ENCODE measurements at places on chromosomes 1 and 21. TPM values are rescaled to one million over a fixed set of nuclear protein-coding genes. Genes with fewer than 3 reads are reported as not detected.

GRCh38 chr1:218969006-218969405, 204.7 kb upstream of the LYPLAL1 start:
- no peak for DNase-seq

The ALG14 gene
- total RNA-seq, result 3.1 TPM

The AK5 gene
- total RNA-seq, result 0.56 TPM

GRCh38 chr1:204961765-204962419, 81.1 kb upstream of the CNTN2 start:
- DNase-seq, result no peak

GRCh38 chr1:229570891-229571516, 12.5 kb upstream of the ABCB10 start:
- DNase-seq, result no peak

DNA sequence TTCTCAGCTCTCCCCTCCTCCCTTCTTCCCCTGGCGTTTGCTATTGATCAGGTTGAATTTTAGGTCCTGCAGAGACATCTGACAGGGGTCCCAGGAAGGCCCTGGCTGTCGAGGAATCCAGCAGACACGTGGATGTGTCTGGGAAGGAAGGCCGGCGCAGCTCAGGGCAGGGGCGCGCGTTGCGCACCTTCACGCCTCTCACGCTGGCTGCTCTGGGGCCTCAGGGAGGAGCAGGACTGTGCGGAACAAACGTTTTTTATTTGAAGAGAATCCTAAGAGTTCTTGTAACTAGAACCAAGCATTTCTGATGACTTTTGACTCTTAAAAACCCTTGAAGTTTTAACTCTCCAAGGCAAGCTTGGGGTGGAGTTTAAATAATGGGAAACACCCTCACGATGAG, 54.2 kb downstream of the SLC37A1 start:
- no peak for DNase-seq

The SMIM11 gene
- total RNA-seq, result 18.9 TPM

- no peak for DNase-seq
Measured at GRCh38 chr1:218878369-218878768, 295.3 kb upstream of the LYPLAL1 start.

GRCh38 chr1:163821679-163822078, 499.9 kb downstream of the NUF2 start:
- DNase-seq, result no peak

The SLC37A1 gene
- total RNA-seq, result 36.9 TPM

The SLC9C2 gene
- total RNA-seq, result not detected

DNA sequence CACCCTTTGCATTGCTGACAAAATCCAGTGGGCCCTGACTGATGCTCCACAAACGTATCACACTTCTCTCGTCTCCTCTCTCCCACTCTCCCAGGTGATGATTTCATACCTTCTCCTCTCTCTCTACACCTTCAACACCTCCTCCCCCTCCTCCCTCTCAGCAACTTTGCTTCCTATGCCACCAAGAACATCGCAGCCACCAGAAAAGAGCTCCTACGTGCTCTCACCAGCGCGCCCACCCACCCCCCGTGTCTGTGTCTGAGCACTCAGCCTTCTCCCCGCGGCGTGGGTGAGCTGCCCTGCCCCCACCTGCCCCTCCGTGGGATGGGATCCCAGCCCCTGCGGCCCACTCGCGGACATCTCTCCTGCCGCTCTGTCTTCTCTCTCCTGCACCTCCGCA, 55.1 kb upstream of the COX20 start:
- no peak for DNase-seq

DNA sequence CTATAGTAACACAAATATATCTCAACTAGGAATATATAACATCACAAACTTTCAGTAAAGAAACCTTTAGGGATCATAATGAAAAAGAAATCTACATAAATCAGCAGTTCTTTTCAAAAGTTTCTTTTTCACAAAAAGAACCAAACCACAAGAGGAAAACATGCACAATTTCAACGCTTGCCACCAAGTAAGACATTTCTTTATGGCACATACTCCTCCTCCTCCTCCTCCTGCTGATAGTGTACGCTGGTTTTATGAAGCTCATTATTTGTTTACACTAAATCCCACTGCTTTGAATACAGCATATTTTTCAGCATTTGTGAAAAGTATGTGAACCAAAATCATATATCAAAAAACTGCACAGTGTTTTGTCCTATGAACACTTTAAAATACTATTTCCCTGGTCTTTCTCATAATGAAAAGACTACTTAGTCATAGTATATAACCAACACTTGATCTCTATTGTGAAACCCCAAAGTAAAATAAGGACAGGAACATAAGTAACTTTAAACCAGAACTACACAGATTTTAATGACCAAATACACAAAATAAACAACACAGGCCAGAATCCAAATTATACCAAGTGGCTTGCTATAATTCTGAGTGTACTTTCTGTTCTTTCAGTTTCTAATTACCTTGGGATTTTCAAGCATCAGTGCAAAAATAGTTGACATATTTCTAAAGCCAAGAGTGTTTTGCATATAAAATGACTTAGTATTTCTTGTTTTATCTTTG, 184.2 kb downstream of the EIF4G3 start:
- no peak for DNase-seq

DNA sequence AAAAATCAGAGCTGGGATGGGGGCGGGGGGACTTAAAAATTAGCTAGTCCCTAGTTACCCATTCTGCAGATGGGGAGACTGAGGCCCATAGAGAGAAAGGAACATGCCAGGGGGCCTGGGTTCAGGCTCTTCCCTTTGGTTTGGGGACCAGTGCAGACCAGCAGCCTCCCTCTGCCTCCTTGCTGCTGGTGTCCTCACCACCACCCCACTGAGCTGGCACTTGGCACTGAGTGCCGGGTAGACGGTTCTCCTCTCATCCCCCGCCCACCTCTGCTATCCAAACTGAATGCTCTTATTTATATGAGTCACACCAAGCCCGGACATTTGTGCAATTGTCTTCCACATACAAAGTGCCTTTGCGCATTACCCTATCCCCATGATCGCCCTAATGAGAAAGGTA, 39.2 kb downstream of the CAMK2N1 start:
- no peak for DNase-seq

The CYB561D1 gene
- 11.1 TPM for total RNA-seq

DNA sequence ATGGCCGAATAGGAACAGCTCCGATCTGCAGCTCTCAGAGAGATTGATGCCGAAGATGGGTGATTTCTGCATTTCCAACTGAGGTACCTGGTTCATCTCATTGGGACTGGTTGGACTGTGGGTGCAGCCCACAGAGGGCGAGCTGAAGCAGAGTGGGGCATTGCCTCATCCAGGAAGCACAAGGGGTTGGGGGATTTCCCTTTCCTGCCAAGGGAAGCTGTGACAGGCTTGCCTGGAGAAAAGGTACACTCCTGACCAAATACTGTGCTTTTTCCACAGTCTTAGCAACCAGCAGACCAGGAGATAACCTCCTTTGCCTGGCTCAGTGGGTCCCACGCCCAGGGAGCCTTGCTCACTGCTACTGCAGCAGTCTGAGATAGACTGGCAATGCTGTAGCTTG, 66.9 kb downstream of the HSD3B1 start:
- no peak for DNase-seq

DNA sequence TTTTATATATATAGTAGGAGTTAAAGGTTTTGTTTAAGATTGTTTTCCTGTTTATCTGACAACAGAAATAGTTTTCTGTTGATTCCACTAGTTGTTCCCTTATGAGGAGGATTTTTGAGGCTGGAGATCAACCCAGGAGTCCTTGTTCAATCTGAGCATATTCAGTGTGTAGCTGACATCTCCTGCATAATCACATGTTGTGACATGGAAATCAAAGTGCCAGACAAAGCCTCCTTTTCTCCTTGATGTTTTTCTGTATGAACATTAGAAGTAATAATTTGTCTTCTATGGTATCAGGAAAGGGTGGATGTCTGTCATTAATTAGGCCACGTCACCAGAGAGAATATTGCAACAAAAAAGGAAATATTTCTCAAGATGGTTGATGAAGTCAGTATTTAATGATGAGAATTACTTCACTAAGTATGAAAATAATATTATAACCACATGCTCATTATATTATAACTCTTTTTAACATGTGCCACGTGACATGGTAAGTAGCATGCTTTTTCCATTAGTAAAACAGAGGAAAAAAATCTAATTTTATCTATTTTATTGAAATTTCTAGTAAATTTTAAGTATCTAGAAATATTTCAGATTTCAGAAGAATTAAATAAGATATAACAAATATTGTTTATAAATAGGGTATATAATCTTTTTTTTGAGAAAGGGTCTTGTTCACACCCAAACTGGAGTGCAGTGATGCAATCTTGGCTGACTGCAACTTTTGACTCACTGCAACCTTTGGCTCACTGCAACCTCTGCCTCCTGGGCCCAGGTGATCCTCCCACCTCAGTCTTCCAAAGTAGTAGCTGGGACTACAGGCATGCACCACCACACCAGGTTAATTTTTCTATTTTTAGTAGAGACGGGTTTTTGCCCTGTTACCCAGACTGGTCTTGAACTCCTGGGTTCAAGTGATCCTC, 223.5 kb downstream of the HMCN1 start:
- no peak for DNase-seq

- DNase-seq, result peak; percentile 59
Measured at GRCh38 chr1:19096036-19096833, 113.8 kb downstream of the UBR4 start.

DNA sequence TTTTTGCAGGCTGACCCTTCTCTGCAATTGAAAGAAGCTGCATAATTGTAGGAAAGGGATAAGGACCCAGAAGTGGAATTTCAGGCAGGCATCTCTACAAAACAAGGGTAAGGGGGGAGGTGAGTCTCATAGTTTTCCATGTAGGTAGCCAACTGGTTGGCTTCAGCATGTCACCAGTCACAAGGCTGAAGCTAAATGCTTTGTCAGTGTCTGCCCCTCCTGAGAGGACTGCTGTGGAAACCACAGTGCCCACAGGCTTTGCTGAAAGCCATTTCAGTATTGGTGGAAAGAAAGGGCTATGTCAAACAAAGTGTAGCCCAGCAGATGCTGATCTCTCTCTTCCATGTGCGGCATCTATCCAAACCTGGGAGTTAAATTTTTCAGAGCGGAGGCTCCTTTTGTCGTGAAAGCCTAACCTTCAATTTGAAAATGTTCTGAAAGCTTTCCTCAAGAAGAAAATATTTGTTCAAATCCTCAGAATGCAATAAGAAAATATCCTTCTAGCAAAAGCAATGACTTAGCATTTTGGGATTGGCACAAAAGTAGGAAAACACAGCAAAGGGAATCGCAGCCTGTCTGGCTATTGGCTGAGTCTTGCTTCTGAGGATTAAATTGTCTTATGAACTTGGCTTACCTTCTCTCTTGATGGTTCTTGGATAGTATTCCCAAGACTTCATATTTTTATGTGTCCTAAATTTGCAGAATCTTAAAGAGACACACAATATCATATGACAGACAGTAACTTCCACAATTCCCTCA, 591.7 kb downstream of the PLPP3 start:
- DNase-seq, result peak; percentile 6

DNA sequence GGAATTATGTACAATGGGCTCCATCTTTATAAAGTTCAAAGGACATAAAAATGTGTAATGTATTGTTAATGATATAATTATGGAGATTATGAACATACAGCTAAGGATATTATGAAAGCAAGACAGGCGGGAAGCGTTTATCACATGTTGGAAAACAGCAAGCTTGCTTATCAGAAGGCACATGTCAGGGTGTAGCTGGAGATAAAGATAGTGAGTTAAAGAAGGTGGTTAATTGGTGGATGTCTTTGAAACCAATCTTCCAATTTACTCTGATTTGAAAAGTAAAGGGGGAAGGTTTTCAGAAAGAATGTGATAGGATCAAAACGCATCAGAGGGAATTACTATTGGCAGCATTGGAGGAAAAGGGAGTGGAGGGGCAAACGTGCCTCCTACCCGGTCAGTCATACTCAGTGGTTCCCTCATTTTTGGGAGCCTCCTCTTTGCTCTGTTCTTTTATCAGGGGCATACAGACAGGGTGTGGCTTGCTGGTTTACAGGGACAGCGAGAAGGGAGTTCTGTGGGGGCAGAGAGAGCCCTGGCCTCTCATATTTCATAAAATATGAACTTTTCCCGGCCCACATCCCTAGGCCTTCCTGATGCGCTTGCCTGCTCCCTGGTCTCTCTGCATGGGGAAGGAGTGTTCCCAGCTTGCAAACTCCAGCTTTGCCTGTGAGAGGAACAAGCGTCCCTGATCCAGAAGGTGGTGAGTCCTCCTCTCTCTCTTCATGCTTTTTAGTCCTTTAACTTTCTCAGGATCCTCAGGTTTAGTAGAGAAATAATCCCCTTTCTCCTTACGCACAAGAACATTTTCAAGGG, 8.0 kb upstream of the SVBP start:
- no peak for DNase-seq

DNA sequence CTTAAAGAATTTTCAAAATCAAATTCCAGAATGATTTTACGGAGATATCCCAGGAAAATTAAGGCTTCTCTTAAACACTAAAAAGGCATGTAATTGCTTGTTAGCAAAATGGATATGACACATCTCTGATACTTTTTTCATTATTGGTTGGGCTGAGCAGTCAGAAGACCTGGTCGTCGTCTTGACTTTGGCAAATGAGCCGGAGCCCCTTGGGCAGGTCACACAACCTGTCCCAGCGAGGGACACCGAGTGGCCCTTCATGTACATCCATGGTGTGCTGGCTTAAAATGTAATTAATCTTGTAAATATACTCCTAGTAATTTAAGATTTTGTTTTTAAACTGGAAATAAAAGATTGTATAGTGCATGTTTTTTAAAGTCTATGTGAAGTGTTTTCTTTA, 33.9 kb downstream of the IFNGR2 start:
- DNase-seq, result no peak

- DNase-seq, result peak; percentile 84
Measured at GRCh38 chr1:2199042-2199810, 4.7 kb upstream of the FAAP20 start.

DNA sequence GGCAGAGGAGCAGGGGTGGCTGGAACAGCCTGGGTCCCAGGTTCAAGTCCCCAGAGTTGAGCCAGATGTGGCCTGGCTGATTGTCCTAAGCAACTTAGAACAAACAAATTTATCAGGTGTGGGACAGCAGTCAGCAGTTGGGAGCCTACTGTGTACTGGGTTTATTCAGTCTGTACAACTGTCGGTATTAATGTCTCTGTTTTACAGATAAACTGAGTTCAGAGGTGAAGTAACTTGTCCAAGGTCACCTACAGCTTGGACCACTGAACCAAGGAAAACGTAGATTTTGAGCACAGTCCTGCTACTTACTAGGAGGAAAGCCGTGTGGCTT, 14.6 kb upstream of the TRIM63 start:
- DNase-seq, result no peak

GRCh38 chr1:244060686-244061085, 9.6 kb downstream of the ZBTB18 start:
- DNase-seq, result no peak

DNA sequence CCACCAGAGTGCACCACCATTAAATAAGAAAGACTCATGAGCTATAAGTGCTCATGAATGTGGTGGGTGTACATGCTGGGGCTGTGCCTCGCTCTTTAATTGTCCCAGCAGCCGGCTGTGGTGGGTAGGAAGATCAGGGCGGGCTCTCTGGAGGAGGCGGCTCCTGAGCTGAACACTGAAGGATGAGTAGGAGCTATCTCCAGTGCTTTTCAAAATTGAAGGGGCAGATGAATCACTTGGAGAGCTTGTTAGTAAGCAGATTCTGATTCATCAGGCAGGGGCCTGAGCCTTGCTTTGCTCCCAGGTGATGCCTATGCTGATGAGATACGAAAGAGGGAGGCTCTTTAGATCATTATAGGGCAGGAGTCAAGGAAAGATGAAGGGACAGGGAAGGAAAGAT, 54.1 kb downstream of the ETS2 start:
- no peak for DNase-seq

The REN gene
- total RNA-seq, result not detected

GRCh38 chr1:185158800-185159199, 1.8 kb downstream of the SWT1 start:
- peak; percentile 25 for DNase-seq

The SLAMF6 gene
- 3.6 TPM for total RNA-seq

Data from thyroid gland (tissue), 4 donors.